ENCODE measurements at places on chromosomes 16 and 17.

GRCh38 chr16:85391175-85391707 is 221.9 kb upstream of the GSE1 start:
- no peak for DNase-seq

- DNase-seq, result no peak
These were observed 4.6 kb upstream of the KCNJ12 start for GRCh38 chr17:21371511-21372081.

- no peak for DNase-seq
These were observed 38.1 kb downstream of the ZDHHC7 start for GRCh38 chr16:84973236-84973635.

- no peak for DNase-seq
These were observed 18.9 kb upstream of the RAP1GAP2 start for GRCh38 chr17:2777242-2777867.

- DNase-seq, result peak; percentile 73
These were observed 9.3 kb downstream of the CORO6 start for GRCh38 chr17:29613352-29613837.

DNA sequence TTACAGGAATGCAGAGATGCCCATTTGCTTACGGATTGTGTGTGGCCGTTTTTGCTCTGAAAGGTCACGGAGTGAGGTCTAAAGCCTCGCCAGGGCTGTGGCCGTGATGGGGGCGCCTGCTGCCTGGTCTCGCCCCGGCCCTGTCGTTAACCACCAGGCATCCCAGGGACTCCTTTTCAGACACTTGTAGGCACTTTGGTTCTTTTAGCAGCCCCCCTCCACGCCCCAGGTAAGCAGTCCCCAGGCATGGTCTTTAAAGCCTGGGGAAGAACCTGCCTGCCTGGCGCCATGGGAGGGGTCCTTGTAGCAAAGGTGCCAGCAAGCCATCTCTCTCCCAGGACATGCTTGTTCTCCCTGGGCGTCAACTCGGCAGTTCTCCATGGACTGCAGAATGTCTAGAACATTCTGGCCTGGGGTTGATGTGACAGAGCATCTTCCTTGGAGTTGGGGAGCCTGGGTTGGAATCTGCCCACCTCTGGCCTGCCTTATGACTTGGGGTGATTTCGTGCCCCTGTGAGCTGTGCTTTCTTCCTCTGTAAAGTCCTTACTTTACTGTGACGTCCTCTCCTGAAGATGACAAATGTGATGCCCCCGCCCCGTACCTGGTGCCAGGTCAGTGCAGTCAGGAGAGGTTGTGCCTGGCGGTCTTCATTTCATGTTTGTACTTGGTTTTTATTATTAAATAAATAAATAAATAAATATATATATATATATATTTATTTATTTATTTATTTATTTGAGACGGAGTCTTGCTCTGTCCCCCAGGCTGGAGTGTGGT is 5.4 kb downstream of the KCTD5 start:
- DNase-seq, result no peak

DNA sequence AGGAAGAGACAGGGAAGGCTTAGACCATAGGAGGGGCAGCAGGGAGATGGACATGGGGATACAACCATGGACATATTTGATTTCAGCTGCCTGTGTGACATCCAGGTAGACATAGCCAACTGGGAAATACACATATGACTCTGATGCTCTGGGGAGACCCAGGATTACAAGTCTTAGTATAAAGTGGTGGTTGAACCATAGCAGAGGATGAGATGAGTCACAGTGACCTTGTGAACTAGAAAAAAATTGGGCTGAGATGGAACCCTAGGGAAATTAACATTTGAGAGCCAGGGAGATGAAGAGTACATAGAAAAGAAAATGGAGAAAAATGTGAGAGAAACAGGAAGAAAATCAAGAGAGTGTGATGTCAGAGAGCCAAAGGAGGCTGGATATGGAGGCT is 10.2 kb downstream of the MARCHF10 start:
- DNase-seq, result no peak

- DNase-seq, result no peak
These were observed 1.7 kb downstream of the ADORA2B start for GRCh38 chr17:15946611-15947120.

DNA sequence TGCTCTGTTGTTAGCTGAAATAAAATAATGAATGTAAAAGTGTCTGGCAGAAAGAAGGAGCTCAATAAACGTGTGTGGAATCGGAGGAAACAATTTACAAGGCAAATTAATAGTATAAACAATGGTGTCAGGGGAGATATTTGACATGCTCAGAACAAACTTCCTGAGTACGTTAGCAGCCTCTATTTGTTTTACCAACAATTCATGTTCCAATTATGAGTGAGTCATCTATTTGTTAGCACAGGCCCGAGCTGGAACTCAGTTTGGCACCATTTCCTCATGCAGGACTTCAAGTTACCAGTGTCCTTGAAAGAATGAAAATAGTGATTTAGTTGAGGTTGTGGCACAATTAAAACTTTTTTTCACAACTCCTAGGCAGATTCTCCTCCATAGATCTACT is 9.1 kb downstream of the ASIC2 start:
- no peak for DNase-seq

DNA sequence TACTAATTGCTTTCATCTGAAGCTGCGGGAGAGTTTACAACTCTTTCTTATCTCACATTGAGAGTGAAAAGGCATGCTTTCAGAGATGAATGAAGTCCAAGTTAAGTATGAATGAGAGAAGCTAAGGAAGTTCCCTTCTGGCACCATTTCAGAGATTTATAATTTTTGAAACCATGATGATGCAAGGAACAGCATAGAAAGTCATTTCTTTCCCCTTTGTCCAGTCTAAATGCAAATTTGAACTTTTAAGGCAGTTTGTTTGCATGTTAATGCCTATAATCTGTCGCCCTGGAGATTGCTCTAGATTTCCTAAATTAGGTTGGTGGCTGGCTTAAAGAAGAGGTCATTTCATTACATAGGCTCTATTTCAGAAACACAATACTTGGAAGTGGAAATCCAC is 594.8 kb upstream of the GOT2 start:
- DNase-seq, result no peak

- DNase-seq, result no peak
These were observed 79.9 kb downstream of the TMC6 start for GRCh38 chr17:78048346-78049292.

GRCh38 chr16:19907161-19907992 is 22.7 kb upstream of the GPRC5B start:
- peak; percentile 32 for DNase-seq

DNA sequence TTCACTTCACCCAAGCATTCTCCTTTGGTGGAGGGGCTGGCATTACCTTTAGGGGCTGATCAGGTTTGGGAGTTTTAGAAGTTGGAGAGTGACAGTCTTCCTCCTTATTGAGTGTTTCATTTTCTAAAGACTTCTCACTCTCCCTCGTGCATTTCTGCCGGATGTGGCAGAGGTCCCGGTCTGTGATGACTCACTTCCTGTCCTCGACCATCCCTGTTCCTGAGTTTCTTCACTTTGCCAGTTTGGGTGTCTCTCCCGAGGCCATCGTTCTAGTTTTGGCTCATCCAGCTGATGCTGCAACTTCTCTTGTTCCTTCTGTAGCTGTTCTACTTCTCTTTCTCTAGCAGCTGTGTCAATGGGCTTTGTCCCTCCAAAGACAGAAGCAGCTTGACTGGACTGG is 104.3 kb downstream of the PHKB start:
- no peak for DNase-seq

GRCh38 chr17:28657756-28658155 is 4.0 kb downstream of the SDF2 start:
- no peak for DNase-seq

DNA sequence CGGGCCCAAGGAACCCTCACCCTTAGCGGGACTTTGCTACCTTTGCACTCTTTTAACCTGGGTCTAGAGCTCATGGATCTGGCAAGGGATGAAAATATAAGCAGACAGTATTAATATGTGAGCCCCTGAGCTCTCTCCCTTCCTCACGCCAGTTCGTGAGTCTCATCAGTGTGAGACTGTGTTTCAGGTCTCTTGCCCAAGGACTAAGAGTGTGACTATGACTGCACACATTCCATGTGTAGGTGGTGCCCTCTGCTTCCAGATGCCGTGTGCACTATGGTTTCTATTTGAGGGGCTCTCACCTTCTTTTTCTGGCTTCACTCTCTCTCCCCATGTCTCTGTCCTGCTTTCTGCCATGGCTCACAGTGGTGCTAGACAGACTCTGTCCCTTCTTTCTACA is 40.5 kb downstream of the DHRS7B start:
- no peak for DNase-seq
